ENCODE measurements at places on chromosomes 1 and 21. TPM values are rescaled to one million over a fixed set of nuclear protein-coding genes. Genes with fewer than 3 reads are reported as not detected.

DNA sequence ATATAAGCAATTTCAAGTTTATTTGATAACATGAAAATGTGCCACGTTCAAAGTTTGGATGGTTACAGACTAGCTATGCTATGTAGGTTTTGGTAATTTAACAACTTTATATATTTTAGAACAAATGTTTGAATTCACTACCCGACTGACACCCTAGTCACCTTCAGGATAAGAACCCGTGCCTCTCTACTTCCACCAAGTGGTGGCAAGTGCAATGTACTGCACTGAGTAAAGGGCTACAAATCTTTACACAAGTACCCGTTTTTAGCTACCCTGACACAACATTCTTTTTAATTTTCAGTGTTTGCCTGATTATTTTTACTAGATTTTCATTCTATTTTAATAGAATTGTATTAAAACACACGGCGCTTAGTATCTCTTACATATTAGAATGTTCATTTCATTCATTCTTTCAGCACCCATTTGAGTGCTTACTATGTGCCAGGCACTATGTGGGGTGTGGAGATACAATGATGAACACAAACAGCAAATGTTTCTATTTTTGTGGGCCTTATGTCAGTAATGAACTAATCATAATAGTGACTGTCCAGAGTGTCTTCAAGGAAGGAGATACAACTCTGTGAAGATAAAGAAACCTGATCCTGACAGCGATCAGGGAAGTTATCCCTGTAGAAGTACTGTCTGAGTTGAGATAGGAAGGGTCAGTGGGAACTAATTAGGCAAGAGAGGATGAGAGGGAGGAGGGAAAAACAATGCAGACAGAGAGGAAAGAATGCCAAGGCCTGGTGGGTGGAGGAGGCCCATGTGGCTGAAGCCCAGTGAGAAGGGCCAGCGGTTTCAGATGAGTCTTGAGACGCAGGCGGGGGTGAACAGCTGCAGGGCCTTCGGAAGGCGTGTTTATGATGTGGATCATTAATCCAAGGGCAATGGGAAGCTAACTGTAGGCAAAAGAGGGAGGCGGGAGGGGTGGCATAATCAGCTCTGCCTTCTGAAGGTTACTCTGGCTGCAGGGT lies 3.8 kb downstream of the LCA5L start:
- DNase-seq = peak; percentile 66

GRCh38 chr1:151934048-151934493 lies 24.8 kb upstream of the THEM4 start:
- peak; percentile 78 for DNase-seq

The NBPF6 gene
- not detected for total RNA-seq

DNA sequence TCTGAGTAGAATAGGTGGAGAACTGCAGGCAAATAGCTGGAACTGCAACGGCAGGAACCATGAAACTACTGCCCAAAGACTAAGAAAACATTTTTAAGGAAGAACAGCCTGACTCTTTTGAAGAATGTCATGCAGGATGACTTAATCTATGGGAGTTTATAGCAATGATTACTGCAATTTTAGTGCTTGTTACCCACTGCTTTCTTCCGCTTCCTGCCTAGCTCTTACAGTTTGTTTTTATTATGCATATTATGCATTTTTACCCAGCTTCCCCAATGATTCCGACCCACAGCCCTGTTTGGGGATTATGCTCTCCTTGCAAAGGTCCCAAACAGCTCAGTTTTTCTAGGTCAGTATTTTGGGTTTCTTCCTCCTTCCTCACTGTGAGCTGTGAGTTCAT lies 71.2 kb downstream of the PCNX2 start:
- DNase-seq = no peak

DNA sequence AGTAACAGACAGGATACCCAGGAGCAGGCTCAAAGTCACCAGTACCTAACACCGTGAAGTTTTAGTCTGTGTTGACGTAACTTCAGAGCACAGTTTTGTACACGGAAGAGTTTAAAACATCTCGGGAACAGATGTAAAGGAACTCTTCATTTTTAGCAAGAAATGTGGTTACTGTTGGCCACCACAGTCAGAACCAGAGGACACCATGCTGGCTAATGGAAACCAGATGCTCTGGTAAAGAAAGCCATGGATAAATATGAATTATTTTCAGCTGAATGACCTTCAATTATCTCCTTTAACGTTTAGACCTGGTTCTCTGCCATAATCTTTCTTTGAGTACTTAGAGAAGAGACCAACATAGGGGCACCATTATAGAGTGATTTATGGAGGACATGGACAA lies 115.9 kb downstream of the NTMT2 start:
- peak; percentile 58 for DNase-seq

The TNNT2 gene
- total RNA-seq = not detected

GRCh38 chr1:162361349-162361748 lies 15.3 kb downstream of the SPATA46 start:
- DNase-seq = no peak

The TRNP1 gene
- 19.1 TPM for total RNA-seq

DNA sequence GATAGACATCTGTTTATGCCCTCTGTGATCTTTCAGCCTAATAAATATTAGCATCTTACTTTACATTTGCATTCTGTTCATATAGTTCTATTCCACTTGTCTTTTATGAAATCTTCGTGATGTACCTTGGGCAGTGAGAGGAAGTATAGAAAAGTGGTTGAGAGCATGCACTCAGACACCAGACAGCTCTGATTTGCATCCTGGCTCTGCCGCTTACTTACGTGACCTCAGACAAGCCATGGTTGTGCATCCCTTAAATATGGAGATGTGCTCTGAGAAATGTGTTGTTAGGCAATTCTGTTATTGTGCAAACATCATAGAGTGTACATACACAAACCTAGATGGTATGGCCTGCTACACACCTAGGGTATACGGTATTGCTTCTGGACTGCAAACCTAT lies 22.9 kb downstream of the OVGP1 start:
- no peak for DNase-seq
